Naive thymus-derived CD8-positive, alpha-beta T cell (primary cell): ENCODE measurements at places on chromosomes 7 and 10.

- no peak for DNase-seq
These were observed 10.1 kb upstream of the TMEM196 start for GRCh38 chr7:19783541-19783940.

GRCh38 chr10:76209135-76209534, 777.7 kb downstream of the LRMDA start:
- no peak for DNase-seq

- no peak for DNase-seq
These were observed 30.0 kb downstream of the PRSS2 start for GRCh38 chr7:142800699-142801260.

GRCh38 chr7:105325216-105325904, 63.4 kb downstream of the SRPK2 start:
- no peak for DNase-seq
